ENCODE measurements at places on chromosomes 6 and 20.

DNA sequence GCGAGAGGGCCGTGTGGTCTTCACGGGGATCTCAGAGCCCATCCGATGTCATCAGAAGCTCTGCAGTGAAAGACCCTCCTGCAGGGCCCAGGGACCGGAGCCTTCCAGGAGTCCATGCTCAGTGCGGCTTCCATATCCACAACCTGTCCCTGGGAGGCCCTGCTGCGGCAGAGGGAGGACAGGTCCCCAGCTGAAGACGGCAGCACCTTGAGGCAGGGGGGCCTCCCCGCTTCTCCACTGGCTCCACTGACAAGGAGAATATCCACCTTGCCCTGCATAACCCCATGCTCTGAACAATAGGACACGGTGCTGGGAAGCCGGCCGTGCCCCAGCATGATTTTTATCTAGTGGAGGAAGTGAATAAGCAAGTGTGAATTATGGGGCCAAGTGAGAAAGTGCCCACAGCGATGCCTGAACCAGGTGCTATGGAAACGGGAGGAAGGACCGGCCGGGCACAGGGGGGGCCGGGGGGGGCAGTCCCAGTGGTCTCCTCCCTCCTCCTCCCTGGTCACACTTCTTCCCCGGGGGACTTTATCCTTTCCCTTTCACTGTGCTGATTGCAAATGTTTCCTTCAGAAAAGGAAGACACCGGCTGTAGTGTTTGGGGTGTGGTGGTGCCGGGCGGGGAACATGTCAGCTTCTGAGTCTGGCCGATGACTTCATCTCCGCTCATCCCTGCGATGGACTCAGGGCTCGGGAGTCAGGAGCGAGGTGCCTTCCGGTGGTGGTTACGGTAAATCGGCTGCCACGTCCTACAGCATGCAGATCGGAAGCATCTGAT, 225.1 kb downstream of the ERMARD start:
- DNase-seq, result no peak

- DNase-seq, result no peak
These were observed 107.6 kb upstream of the CEP85L start for GRCh38 chr6:118758946-118759345.

DNA sequence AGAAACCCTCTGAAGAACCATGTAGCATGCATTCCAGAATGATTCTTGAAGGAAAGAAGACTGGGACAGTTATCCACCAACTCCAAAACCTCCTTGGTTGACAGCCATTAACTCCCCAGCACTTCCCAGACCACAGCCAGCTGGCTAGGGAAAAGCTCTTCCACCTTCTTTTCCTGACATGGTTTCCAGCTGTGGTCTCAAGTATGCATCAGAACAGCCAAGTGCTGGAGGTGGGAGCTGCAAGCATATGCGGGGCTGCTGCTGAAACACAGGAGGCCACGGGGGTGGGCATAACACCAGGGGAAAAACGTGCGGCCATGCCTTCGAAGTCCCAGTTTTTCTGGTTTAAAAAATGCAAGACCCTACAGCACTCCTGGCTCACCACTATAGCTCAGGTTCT, 108.0 kb upstream of the FAM184A start:
- no peak for DNase-seq

- DNase-seq, result no peak
These were observed 26.9 kb upstream of the MOCS1 start for GRCh38 chr6:39961178-39961577.

- no peak for DNase-seq
These were observed 94.6 kb upstream of the ENPP5 start for GRCh38 chr6:46265373-46265772.

DNA sequence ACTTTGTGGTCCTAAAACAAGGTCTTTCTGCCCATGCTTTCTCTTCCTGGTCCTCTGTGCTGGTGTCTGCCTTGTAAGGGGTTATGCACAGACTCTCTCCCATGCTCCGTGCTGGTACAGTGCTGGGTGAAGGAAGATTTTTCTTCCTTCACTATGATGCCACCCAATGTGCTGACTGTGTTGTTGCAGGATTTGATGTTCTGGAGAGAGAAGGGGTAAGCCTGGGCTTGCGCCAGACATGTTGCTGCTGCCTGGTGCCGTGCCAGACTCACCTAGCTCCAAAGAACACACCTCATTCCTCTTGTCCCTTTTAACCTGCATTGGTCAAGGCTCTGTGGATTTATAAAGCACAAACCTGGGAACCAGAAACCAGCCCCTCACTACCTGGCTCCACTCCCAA, 28.4 kb upstream of the ARMH2 start:
- DNase-seq, result no peak

DNA sequence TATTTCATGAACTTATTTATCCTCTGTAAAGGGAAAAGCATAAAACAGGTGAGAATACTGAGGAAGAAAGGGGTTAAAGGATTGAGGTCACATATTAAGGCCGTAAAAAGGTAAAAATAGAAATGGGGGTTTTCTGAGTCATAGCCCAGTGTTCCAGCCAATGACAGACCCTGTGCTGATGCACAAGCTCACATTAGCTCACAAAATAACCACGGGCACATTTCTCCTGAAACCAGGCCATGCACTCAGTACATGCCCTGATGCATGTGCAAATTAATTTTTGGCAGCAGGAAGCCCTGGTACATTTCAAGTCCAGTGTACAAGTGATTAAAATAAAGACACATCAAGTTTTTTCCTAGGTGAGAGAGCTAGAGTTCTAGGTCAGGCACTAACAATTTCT, 194.4 kb downstream of the TMEM200A start:
- no peak for DNase-seq

DNA sequence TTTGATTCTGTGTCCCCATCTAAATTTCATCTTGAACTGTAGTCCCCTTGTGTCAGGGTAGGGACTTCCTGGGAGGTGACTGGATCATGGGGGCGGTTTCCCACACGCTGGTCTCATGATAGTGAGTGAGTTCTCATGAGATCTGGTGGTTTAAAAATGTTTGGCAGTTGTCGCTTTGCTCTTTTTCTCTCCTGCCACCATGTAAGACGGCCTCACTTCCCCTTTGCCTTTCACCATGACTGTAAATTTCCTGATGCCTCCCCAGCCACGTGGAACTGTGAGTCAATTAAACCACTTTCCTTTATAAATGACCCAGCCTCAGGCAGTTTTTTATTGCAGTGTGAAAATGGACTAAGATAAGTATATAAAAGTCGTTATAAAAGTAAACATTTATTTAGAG, 80.5 kb upstream of the SGK1 start:
- DNase-seq, result no peak

DNA sequence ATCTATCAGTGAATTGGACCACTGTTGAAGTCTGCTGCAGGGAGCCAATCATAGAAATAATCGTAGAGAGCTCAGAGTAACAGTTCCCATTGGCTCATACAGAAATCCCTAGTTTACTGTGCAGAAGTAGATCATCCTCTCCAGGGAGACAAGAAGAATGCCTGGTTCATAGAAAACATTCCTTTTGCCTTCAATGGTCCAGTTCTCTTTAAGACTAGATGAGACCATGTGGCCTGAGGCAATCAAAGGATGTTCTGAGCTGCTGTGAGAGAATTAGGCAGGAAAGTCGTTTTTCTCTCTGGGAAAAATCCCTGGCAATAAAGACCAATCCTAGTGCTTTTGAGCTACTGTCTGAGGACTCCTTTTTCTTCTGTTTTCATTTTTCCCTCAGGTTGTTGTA, 208.4 kb downstream of the CENPW start:
- no peak for DNase-seq

DNA sequence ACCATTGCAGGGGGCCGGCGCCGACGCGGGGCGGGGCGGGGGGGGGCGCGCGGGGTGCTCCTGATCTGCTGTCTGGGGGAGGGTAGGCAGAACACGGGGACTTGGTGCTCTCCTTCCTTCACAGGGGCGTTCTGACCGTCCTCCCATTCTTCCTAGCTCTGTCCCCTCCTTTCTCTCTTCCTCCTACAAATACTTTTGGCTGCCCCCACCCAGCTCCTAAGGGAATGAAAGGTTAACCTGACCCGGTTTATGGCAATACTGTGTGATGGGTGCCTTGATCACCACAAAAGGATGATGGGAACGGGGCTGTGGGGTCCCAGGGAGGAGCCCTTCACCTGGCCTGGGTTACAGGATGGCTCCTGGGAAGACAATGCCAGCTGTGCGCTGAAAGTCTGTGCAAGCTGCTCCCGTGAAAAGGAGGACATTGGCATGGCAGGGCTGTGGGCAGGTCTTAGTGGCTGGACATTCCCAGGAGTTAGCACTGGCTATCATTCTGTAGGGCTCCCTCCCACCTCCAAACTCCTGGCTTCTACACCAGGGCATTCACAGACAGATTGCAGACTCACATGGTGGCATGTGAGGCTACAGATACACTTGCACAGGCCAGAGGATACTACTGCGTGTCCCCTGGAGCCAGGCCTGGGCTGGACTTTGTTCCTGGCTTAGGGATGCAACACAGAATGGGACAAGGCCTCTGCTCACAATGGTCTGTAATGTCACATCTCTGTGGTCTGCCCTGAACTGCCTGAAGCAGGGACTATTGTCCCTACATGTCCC, 1.9 kb upstream of the TPD52L2 start:
- no peak for DNase-seq

GRCh38 chr20:44762466-44763140, 16.9 kb downstream of the KCNK15 start:
- no peak for DNase-seq

DNA sequence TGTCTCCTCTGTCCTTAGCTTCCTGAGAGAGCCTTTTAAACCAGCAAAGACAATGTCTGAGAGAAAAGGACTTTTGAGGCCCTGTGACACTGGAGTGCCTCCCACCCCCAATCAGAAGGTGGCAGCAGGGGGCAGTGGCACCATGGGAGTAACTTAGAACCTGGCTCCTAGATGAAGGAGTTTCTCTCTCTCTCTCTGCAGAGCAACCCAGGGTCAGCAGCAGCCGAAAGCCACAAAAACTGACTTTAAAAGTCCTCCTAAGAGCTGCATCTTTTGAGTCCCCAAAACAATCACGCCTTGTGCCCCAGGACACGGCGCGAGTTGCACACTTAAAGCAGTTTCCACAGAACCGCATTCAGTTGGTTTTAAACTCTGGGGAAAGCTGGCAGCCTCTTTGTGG, 5.3 kb upstream of the TCP11 start:
- DNase-seq, result peak; percentile 50

DNA sequence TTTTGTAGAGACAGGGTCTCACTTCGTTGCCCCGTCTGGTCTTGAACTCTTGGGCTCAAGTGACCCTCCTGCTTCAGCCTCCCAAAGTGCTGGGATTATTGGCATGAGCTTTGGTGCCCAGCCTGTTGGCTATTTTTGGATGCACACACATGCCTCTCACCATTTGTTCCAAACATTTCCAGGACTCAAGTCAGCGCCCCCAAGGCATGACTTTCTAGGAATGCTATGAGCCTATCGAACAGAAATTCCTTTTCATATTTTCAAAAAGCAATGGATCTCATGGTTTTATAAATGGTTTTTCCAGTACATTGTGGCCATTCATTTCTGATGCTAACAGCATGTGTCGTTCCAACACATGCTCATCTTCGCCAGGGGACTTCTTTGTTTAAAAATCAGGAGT, 119.3 kb upstream of the NAA20 start:
- DNase-seq, result no peak

GRCh38 chr6:146847426-146847825, 248.7 kb downstream of the ADGB start:
- no peak for DNase-seq

DNA sequence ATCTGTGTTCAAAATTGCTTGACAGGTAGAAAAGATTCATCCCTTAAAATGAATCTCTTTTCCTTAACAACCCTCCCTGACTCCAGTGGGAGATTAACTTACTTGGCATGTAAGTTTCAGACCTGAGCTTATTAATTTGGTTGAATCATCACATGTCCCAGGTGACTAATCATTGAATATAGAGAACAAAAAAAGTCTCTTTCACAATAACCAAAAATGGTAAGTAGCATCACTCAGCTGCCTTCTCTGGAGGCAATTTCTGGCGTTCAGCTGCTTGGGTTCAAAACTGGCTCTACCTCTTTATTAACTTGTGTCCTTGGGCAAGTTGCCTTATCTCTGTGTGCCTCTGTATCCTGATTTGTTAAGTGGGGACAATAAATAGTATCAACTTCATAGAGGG, 2.9 kb downstream of the C6orf141 start:
- DNase-seq, result no peak

DNA sequence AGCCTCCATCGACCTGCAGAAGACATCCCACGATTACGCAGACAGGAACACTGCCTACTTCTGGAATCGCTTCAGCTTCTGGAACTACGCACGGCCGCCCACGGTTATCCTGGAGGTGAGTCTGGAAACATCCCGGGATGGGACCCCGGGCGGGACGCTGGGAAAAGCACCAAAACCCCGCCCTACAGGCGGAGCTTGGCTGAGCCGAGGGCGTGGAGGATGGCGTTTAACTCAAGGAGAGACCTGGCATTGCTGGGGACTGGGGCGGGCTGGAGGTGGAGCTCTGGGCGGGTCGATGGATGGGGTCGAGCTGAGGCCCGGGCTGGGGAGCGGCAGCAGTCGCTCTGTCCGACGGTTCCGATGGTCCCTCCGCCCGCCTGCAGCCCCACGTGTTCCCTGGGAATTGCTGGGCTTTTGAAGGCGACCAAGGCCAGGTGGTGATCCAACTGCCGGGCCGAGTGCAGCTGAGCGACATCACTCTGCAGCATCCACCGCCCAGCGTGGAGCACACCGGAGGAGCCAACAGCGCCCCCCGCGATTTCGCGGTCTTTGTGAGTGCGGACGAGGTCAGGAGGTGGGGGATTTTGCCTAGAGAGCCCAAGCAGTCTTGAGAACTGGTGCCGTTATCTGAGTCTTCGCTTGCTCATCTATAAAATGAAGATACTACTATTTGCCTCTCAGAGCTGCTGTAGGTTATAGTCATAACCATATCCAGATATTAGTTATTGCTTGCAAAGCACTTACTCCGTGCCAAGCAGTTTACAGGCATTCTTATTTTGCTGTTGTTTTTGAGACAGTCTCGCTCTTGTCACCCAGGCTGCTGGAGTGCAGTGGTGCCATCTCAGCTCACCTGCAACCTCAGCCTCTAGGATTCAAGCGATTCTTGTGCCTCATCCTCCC, 3.8 kb downstream of the SPAG4 start:
- DNase-seq, result no peak

GRCh38 chr20:17637985-17638640, 43.9 kb downstream of the RRBP1 start:
- no peak for DNase-seq

GRCh38 chr6:148509800-148510581, 167.4 kb downstream of the SASH1 start:
- no peak for DNase-seq

DNA sequence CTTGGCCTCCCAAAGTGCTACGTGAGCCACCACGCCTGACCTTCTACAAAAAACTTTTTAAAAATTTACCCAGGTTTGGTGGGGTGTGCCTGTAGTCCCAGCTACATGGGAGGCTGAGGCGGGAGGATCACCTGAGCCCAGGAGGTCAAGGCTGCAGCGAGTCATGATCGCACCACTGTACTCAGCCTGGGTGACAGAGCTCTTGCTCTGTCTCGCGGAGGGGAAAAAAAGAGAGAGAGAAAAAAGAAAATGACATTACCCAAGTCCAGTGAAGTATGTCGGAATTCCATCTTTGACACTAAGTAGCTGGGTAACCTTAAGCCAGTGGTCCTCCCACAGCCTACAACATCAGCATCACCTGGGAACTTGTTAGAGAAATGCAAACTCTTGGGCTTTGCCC, 18.8 kb upstream of the MAP1LC3A start:
- DNase-seq, result no peak

Measured in K562 (cell line).